Ascending aorta (tissue), 2 donors: ENCODE measurements at places on chromosomes 6 and 20. TPM values are rescaled to one million over a fixed set of nuclear protein-coding genes. Genes with fewer than 3 reads are reported as not detected.

DNA sequence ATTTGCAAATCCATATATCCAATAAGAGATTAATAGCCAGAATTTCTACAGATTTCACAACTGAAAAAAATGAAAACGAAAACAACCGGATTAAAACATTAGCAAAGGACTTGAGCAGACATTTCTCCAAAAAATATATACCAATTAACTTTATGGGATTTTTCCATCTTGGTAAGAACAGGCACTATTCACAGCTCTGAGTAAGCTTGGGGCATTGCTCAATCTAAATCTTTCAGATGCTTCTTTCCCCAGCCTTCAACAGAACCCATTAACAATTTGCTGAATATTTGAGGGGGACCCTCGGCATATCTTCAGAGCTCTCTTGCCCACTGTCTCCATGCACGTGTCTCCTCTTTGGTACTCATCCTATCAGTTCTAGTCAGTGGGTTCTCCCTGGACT, 111.7 kb upstream of the CD93 start:
- no peak for DNase-seq

DNA sequence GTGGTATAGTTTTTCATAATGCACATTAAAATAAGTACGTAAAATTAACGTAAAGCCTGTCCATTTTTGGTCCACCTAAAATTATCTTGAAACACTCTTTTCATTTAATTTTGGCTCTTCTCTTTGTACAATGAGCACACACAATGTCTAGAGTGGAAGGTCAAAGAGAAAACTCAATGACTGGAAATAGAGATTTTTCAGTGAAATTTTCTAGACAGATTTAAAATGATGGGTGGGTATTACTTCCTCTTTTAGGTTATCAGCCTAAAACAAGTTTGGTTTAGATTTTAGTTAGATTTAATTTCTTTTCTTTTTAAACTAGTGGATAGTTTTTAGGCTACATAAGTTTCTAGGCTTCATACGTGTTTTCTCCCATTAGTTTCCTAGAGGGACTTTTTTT, 24.9 kb downstream of the DSE start:
- DNase-seq: no peak

DNA sequence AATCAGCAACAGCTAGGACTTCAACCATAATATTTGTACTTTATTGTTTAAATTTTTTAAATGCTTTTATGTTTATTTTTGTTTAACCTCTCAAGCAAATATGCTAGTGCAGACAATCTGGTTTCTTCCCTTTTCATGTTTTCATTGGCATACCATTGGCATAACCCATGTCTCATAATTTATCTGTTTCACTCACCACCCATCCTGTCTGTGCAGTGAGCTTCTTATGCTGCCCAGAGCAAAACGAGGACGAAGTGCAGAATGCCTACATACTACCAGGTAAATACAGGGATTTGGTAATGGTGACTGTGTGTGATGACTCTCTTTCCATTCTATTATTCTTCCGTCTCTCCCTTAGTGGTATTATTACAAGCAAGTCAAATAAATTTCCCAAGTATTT, 361.4 kb upstream of the KCNQ5 start:
- DNase-seq: no peak

DNA sequence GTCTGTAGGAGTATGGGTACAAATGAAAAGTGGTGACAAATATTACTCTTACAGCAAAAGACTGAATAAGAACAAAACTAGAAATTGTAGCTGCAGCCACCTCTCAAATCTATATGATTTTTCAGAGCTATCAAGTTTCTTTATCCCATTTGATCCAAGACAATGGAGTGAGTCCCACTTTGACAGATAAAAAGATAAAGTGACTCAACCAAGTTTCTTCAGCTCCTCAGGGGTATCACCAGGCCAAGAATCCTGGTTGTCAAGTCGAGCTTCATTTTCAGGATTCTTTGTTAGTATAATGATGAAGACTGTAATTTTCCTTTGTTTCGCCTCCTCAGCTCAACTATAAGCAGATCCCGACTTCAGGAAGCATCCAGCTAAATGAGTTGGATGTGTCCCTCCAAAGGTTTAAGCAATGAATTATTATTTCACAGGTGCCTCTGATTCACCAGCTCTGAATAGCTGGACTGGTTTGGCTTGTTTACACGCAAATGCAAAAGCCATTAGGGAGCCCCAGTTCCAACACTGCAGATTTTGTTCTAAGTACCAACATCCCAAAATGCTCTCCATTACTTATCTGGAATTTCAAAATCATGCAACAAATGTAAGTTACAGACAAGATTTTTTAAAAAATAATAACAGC, 238.9 kb downstream of the MAFB start:
- no peak for DNase-seq

DNA sequence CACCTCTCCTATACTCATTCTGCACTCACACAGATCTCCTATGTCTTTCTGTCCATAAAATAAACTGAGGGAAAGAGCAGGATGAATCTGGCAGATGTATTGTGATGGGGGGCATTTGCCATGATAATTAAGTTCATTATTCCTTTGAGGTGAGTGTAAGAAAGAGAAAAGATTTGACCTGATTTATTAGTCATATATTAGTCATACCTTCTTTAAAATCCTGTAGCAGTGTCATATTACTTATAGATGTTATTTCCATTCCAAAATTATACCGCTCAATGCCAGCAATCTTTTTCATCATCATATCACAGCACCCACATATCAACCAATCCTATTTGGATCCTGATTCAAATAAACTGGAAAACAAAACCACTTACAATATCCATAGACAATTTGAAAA, 733.3 kb upstream of the SLC35B3 start:
- DNase-seq: no peak

- no peak for DNase-seq
These were observed 124.2 kb upstream of the PTPN1 start for GRCh38 chr20:50385733-50386640.

- DNase-seq: no peak
These were observed 131.9 kb upstream of the SGK1 start for GRCh38 chr6:134449781-134450180.

GRCh38 chr6:143258945-143259344, 191.6 kb downstream of the ADAT2 start:
- DNase-seq: no peak

GRCh38 chr20:61659246-61659993, 406.3 kb downstream of the TAF4 start:
- no peak for DNase-seq

GRCh38 chr6:111367393-111368088, 115.5 kb downstream of the REV3L start:
- DNase-seq: no peak

DNA sequence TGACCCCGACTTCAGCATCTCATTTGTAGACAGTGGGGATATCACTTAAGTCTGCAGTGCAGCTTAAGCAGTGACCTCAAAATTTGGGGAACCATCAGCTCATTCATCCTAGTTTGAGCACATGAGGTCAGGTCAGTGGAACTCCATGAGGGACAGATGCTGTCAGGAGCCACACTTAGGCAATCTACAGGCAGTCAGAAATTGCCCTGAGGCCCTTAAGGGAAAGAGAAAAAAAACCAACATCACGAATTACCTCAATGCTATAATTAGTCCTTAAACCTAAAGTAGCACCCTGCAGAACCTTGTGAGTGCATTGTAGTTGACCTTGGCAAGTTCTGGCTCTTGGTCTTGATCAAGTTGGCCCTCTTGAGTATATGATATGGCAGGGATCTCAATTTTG, 21.1 kb downstream of the TMEM74B start:
- no peak for DNase-seq

- no peak for DNase-seq
These were observed 92.9 kb downstream of the RAMACL start for GRCh38 chr6:166493427-166494100.

GRCh38 chr6:71299541-71300470, 11.2 kb downstream of the OGFRL1 start:
- DNase-seq: no peak

- DNase-seq: no peak
These were observed 14.3 kb downstream of the PHACTR2 start for GRCh38 chr6:143691900-143692636.

GRCh38 chr20:56098981-56099500, 93.7 kb upstream of the CBLN4 start:
- DNase-seq: no peak

DNA sequence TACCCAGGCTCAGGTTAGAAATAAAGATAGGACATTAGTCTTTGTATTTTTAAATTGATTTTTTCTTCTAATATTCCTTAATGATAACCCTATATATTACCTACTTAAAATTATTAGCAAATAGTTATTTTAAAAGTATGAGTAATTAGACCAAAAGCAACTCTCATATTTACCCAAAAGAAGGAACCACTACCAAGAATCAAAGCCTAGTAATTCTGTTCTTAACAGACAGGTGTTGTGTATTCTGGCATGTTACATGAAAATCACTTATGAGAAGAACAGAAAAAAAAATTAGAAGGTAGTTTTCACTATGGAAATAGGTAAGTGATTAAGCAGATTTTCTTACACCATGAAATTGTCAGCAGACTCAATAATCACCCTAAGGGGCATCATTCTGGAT, 105.1 kb downstream of the ATG5 start:
- DNase-seq: no peak

- no peak for DNase-seq
These were observed 903.1 kb downstream of the PHF3 start for GRCh38 chr6:64538722-64539121.

GRCh38 chr20:7696311-7696710, 243.9 kb downstream of the HAO1 start:
- no peak for DNase-seq

GRCh38 chr20:34037767-34038166, 44.1 kb downstream of the RALY start:
- no peak for DNase-seq

DNA sequence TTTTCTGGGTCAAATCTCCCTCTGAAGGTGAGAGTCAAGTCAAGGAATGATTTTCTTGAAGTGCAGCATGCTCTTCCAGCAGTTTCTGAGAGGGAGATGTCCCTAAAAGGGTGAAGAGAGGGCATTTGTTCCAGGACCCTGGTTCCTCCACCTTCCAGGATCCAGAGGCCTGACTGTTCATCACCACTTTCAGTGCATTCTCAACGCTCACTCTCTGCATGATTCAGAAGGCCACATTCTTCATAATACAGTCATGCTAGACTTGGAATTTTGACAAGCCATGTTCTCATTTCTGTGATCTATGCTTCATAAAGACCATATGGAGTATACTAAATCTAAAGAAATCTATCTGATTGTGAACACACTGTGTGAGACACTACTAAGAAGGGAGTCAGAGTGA, 85.1 kb downstream of the PDE7B start:
- DNase-seq: no peak

DNA sequence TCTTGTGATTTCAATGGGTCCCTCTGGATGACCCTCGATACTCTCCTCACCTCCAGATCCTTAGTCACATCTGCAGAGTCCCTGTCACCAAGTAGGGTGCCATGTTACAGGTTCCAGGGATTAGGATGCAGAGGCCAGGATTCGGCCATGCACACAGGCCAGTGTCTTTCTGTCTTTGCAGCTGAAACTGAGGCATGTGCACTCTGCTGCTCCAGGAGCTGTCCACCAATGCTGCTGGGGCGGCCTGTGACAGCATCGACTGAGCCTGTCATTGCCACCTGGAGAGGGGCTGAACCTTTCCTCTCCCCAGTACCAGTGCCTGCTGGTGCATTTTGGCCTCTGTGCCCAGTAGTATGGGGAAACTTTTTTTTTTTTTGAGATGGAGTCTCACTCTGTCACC, 4.4 kb upstream of the RBM38 start:
- no peak for DNase-seq

- DNase-seq: no peak
These were observed 17.4 kb downstream of the TMEM242 start for GRCh38 chr6:157305670-157306653.

- no peak for DNase-seq
These were observed at the start of gene C6orf118 for GRCh38 chr6:165308926-165309731. Gene C6orf118 (minus strand): TSS chr6:165309605. CDS start chr6:165309586, 19 bp downstream.

The ZNF831 gene
- total RNA-seq: 0.53 TPM

The UBE2C gene
- total RNA-seq: not detected

The C20orf141 gene
- total RNA-seq: not detected

The HTR1E gene
- total RNA-seq: not detected

The SYS1 gene
- total RNA-seq: 27.4 TPM

The MAPK13 gene
- 7.7 TPM for total RNA-seq

The SAMD10 gene
- not detected for total RNA-seq

The FUT9 gene
- not detected for total RNA-seq

The TSPO2 gene
- total RNA-seq: not detected

The BPI gene
- not detected for total RNA-seq

The WFDC5 gene
- not detected for total RNA-seq
